CD4-positive, alpha-beta memory T cell (primary cell): ENCODE measurements at places on chromosomes 6 and 20. TPM values are rescaled to one million over a fixed set of nuclear protein-coding genes. Genes with fewer than 3 reads are reported as not detected.

Gene HLA-DRA
- 25.1 TPM for total RNA-seq

Gene NCOA5
- 37.8 TPM for total RNA-seq

Gene PRL
- not detected for total RNA-seq

- DNase-seq: no peak
Measured at GRCh38 chr6:122423734-122424133, 24.3 kb downstream of the HSF2 start.

GRCh38 chr6:156842598-156843250, 65.5 kb downstream of the ARID1B start:
- DNase-seq: no peak

GRCh38 chr6:155495011-155495768, 39.6 kb upstream of the NOX3 start:
- DNase-seq: no peak

DNA sequence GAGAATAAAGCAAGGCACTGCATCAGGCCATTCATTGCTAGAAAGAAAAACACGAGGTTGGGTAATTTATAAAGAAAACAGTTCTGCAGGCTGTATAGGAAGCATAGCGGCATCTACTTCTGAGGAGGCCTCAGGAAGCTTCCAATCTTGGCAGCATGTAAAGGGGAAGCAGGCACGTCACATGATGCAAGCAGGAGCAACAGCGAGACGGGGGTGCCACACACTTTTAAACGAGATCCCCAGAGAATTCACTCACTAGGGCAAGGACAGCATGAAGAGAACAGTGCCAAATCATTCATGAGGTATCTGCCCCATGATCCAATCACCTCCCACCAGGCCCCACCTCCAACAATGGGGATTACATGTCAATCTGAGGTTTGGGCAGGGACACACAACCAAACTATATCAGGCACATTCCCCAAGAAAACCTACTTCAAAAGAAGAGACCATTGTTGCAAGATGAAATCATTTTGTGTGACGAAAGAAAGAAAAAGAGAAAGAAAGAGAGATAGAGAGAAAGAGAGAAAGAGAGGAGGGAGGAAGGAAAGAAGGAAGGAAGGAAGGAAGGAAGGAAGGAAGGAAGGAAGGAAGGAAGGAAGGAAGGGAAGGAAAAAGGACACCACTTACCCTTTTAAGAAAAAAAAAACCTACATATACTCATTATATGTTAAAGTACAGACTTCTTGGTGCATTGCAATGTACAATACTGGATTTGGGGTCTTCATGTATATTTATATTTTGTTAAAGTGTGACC, 95.9 kb upstream of the PLEKHG1 start:
- DNase-seq: no peak
